ENCODE measurements at places on chromosomes 13 and 19.
A peak's percentile ranks its signal among the peaks of the same experiment; 100 is the strongest.

- no peak overlapping the region for H3K4me3 ChIP-seq
- H3K36me3 ChIP-seq: no peaks in the 10 kb centered on the region
- no peak overlapping the region for H3K27ac ChIP-seq
- peak; percentile 94 for DNase-seq
- H3K27me3 ChIP-seq: no peaks in the 10 kb centered on the region
- H3K4me1 ChIP-seq: no peaks in the 10 kb centered on the region
Observed at GRCh38 chr13:90416519-90416918, 931.0 kb upstream of the MIR17HG start.

DNA sequence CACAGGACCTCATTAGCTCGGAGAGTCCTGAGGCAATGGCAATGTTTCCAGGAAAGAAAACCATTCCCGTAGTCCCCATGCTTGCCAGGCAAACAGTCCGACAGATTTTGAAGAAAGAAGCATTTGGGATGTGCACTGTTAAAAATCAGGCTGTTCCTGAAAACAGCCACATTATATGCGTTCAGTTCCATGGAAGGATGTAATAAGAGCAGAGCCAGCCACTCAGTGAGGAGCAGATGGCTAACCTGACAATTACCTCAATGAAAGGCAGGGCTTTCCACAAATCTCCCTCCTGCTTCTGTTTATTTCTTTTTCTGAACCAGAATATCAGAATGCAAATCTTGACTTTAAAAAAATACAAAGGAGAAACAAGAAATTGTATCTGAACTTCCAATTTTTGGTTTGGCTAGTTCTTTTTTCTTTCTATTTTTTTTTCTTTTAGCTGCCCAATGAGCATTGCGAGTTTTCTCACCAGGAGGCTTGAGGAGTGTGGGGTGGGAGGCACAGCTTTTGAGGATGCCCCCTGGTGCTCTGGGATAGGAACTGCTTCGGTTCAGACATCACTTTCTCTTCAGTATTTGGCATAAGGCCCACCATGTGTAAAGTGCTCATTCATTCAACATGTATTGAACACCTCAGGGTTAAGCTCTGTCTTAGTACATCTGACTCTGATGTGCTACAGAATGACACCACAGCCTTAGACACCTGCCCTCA, 124.2 kb downstream of the TBC1D4 start:
- no peaks in the 10 kb centered on the region for H3K27me3 ChIP-seq
- peak; percentile 66 for DNase-seq
- peaks cover 2% of the 10 kb centered on the region for H3K36me3 ChIP-seq
- peaks cover 2% of the 10 kb centered on the region for H3K4me1 ChIP-seq
- no peak overlapping the region for H3K27ac ChIP-seq

GRCh38 chr13:79631051-79631659, 150.2 kb downstream of the NDFIP2 start:
- H3K27me3 ChIP-seq: no peaks in the 10 kb centered on the region
- no peak overlapping the region for H3K27ac ChIP-seq
- no peaks in the 10 kb centered on the region for H3K36me3 ChIP-seq
- no peaks in the 10 kb centered on the region for H3K4me1 ChIP-seq
- no peak overlapping the region for H3K4me3 ChIP-seq
- DNase-seq: peak; percentile 84

GRCh38 chr13:38418286-38418685, 68.6 kb downstream of the UFM1 start:
- H3K27me3 ChIP-seq: no peaks in the 10 kb centered on the region
- DNase-seq: no peak
- no peak overlapping the region for H3K4me3 ChIP-seq
- H3K4me1 ChIP-seq: no peaks in the 10 kb centered on the region

DNA sequence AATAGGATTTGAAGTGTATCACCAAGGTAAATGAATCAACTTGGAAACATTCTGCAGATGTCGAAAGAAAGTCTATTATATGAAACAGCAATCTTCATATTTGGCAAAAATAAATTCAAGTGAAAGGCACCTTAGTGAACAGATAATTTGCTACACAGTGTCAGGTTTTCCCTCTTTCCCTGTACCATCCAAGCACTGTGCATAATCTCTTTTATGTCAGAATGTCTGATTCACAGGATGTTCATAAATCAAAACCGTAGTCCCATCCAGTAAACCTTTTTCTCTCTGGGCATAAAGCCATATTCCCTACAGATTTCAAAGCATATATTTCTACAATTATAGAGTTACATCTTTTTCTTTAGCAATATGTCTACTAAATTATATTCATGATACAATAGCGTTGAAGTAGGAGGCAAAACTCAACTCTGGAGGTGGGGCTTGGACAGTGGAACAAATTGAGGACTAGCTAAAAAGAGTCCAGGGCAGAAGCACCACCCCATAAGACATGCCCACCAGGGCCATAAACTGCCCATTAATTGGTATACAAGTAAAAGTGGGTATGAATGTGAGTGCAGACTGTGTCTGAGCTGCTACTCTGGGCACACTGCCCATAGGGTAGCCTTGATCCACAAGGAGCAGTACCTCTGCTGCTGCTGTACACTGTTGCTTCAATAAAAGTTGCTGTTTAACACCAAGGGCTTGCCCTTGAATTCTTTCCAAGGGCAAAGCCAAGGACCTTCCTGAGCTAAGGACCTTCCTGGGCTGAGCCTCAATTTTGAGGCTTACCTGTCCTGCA, 72.1 kb upstream of the MYCBP2 start:
- no peak overlapping the region for H3K27ac ChIP-seq
- no peaks in the 10 kb centered on the region for H3K36me3 ChIP-seq
- no peaks in the 10 kb centered on the region for H3K4me1 ChIP-seq
- no peaks in the 10 kb centered on the region for H3K27me3 ChIP-seq
- DNase-seq: no peak

GRCh38 chr13:111577208-111577828, 256.9 kb downstream of the TEX29 start:
- no peak for DNase-seq
- no peak overlapping the region for H3K4me3 ChIP-seq
- H3K27me3 ChIP-seq: no peaks in the 10 kb centered on the region
- H3K27ac ChIP-seq: no peak overlapping the region
- H3K36me3 ChIP-seq: no peaks in the 10 kb centered on the region
- H3K4me1 ChIP-seq: no peaks in the 10 kb centered on the region

DNA sequence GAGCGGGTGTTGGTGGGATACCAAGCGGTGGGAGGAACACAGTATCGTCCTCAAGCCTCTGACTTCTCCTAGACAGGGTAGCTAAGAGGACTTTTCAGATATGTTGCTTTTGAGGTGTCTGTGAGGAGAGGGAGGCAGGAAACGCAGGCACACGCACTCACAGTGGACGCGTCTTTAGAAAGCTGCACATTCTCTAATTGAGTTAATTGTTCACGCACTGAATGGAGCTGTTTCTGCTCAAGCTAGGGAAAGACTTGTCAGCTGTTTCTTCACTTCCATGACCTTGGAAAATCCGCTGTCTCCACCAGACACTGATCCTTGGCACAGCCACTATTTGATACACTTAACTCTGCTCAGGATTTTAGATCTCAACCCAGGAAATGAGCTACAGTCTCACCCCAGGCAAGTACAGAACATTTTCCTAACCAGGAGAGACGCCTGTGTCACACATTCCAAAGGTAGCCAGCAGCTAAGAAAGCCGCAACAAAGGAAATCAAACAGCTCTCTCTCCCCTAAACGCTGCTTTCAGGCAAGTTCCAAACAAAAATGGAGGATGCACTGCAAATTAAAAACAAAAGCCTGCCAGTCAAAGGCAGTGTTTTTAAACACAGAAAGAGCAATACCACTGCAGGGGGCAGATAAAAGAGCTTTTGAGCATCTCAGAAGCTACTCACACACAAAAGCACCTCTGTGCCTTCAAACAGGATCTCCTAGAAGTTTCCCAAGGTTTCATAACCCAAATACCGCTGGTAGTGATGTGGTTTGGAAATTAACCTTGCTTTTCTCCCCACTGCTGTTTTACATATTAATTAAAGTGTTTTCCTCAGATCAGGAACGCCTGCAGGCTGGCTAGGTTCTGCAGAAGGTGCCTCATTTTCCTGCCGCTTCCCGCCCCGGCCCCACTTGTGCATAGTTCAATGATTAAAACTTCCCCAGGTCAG, 57.3 kb downstream of the IRS2 start:
- no peak overlapping the region for H3K27ac ChIP-seq
- no peaks in the 10 kb centered on the region for H3K36me3 ChIP-seq
- DNase-seq: no peak
- no peaks in the 10 kb centered on the region for H3K4me1 ChIP-seq
- no peak overlapping the region for H3K4me3 ChIP-seq
- H3K27me3 ChIP-seq: peaks cover 3% of the 10 kb centered on the region

DNA sequence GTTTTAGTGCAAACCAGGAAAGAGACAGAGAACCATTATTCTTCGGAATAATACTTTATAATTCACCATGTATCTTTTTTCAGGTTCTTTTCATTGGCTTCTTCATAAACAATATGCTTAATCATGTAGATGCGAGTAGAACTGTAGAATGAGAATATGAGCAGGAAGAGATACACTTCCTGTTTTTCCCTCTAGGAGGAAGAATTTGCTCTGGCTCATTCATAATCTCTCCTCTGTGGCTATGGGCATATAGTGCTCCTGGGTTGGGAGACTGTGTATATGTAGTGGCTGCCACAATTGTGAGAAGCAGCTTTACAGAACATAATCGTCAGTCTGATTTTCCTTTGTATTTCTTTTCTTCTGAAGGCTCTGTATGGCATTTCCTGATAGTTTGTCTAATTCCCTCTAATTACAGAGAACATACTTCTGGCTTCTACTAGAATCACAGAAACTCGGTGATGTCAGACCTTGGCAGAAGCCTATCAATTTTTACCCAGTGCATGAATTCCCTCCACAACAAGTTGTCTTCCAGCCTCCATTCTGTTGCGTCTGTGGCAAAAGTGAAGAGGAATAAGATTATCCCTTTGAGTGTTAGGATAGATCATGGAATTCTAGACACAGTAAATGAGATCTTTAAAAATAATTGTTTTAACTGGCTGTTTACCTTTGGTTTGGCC, 2.9 kb upstream of the DCLK1 start:
- peaks cover 9% of the 10 kb centered on the region for H3K27me3 ChIP-seq
- no peak overlapping the region for H3K4me3 ChIP-seq
- no peaks in the 10 kb centered on the region for H3K36me3 ChIP-seq

GRCh38 chr19:30649934-30650614, 277.9 kb downstream of the ZNF536 start:
- H3K27me3 ChIP-seq: no peaks in the 10 kb centered on the region
- no peaks in the 10 kb centered on the region for H3K4me1 ChIP-seq
- H3K4me3 ChIP-seq: no peak overlapping the region
- H3K27ac ChIP-seq: no peak overlapping the region
- DNase-seq: peak; percentile 70

DNA sequence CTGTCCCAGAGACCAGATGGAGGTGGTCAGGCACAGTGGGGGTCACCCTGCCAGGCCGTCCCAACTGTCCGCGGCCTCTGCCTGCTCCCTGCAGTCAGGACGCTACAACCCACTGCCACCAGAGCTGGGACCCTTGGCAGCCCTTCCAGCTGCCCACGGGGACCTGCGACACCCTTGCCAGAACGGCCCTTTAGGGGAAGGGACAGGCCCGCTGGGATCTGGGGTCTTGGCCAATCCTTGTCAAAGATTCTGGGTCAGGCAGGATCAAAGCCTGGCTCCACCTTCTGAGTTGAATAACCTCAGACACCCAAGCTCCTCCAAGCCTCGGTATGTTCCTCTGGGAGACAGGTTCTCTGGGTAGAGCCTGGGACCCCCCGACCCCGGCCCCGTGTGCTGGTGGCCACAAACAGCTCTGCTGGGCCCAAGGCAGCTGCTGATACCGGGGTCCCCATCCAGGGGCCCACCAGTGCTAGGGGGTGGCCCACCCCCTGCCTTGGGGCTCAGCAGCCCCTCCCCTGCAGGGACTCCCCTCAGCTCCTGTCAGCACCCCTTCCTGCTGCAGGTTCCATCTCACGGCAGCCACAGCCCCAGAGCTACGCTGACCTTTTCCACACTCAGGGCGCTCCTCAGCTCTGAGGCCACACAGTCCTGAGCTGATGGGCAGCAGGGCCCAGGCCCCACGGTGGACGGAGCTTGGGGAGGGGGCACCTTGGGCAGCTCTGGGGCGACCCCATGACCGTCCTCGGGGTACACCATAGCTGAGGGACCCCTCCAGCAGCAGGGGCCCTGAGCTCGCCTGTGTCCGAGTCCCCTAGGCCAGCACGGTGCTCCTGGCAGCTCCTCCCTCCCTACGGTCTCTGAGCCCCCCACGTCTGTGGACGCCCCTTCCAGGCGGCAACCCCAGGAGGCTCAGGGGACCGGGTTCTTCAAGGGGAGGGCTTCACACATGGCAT, 18.4 kb downstream of the SBNO2 start:
- no peak for DNase-seq
- peaks cover 26% of the 10 kb centered on the region for H3K36me3 ChIP-seq
- H3K4me3 ChIP-seq: no peak overlapping the region
- H3K27me3 ChIP-seq: no peaks in the 10 kb centered on the region

DNA sequence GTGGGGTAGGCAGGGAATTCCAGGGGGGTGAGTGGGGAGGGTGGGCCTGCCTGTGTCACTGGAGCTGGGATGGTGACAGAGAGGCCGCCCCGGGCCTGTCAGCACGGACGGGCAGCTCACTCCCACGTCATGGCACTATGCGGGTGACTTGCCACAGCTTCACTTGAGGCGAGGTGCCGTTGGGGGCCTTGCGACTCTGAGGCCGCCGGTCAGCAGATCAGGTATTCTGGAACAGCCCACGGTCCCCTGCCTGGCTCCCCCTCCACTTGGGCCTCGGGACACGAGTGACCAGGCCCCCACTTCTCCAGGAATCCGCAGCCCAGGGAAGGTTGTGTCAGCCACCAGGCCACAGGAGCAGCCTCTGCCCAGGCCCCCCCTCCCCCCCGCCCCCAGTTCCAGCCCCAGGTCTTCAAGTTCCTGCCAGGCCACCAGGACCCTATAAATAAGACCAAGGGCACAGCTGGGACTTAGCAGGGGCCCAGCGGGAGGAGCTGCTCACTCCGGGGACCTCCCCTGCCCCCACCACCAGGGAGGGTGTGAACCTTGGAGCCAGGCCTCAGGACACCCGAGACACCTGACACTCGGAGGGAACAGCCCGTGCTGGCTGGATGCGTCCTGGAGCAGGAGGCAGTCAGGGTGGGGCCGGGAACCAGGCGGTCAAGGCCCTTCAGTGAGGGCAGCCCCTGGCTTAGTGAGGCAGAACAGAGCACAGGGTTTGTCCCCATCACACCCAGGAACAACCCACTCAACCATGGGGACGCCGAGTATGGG, 2.7 kb upstream of the MIDN start:
- DNase-seq: no peak
- H3K36me3 ChIP-seq: peaks cover 7% of the 10 kb centered on the region
- H3K27me3 ChIP-seq: no peaks in the 10 kb centered on the region
- no peak overlapping the region for H3K27ac ChIP-seq

DNA sequence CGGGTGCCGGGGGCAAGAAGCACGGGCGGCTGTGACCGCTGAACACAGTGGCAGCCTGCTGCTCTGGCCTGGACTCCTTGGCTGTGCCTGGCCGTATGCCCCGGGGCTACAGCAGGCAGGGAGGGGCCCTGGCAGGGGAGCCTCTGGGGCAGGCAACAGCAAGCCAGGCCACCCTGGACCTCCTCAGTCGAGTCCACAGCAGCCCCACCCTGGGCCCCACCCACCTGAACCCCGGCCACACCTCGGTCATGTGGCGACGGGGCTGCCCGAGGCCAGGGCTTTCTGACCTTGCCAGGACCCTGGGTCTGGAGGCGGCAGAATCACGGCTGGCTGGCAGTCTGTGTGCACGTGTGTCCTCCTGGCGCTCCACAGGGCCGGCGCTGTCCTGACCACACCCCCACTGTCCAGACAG, 8.7 kb downstream of the CILP2 start:
- H3K27me3 ChIP-seq: peaks cover 7% of the 10 kb centered on the region
- no peak for DNase-seq
- H3K36me3 ChIP-seq: no peaks in the 10 kb centered on the region
- no peak overlapping the region for H3K4me3 ChIP-seq
- H3K27ac ChIP-seq: no peak overlapping the region

All from fibroblast of lung (primary cell).